NCI-H187 (cell line): ENCODE measurements at places on chromosomes 3 and 15.

GRCh38 chr3:4271834-4272233 lies 31.3 kb upstream of the SETMAR start:
- peak; percentile 2 for DNase-seq

DNA sequence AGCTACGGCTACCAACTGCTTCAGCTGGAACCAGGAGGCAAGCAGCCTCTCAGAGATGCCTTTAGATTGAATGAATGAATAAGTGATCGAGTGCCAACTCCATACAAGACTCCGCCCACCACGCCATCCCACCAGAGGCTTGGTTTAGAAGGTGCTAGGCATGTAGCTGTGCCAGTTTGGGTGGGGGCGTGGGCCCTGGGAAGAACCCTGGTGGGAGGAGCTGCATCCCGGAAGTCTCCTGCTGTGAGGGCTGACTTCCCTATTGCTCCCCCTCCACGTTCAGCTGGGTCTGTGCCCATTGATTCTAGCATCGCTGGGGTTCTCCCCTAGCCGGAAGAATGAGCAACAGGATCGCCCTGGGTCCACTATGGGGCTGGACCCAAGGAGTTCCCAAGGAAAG lies 20.9 kb downstream of the LINGO1 start:
- DNase-seq, result no peak

- DNase-seq, result no peak
Observed at GRCh38 chr3:56055951-56056350, 412.3 kb downstream of the ERC2 start.

DNA sequence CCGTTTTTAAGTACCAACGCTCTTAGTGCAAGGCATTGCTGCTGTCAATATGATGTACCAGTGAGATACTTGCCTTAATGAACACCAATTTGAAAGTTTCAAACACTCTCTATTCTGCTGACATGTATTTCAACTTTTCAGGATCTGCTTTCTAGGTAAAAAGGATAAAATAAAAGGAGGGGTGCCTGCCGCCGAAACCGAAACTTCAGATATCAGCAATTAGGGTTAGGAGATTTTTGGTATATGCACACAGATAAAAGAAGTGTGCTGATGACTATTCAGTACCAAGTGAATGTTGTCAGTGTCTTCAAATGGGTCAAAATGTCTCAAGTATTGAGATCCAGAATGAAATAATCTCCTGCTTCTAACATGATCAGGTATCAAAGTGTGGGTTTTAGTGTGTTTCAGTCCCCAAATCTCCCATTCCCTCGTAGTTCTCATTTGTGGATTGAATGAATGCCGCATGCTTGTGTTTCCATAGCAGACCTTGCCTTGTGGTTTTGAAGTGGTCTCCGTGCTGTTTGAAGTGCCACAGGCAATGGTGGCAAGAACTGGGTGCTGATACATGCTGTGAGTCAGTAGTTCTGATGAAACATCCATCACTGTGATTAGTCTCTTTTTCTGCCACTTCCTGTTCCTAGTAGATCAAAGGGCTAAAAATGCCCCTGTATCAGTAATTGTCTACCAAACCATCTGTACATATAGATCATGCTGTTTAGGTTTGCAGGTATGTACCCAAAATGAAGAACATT lies 22.5 kb downstream of the CHST14 start:
- no peak for DNase-seq

GRCh38 chr3:184710870-184711492 lies 883 bp downstream of the MAGEF1 start:
- no peak for DNase-seq

- DNase-seq, result no peak
Observed at GRCh38 chr3:194893121-194893987, 207.7 kb downstream of the FAM43A start.

- DNase-seq, result no peak
Observed at GRCh38 chr3:59798372-59799086, 748.7 kb upstream of the CFAP20DC start.

- no peak for DNase-seq
Observed at GRCh38 chr3:158666416-158666815, 6.0 kb downstream of the LXN start.

GRCh38 chr3:107683447-107683846 lies 160.7 kb downstream of the BBX start:
- no peak for DNase-seq

GRCh38 chr3:139353920-139354556 lies 10.2 kb downstream of the MRPS22 start:
- no peak for DNase-seq
